ENCODE measurements at places on chromosomes 3 and 15.
A peak's percentile ranks its signal among the peaks of the same experiment; 100 is the strongest.

GRCh38 chr3:42652611-42653302 is 740 bp upstream of the ZBTB47 start:
- peak; percentile 32 for DNase-seq

- DNase-seq: no peak
Observed at GRCh38 chr15:45087513-45087912, 26.5 kb downstream of the DUOX2 start.

- DNase-seq: no peak
Observed at GRCh38 chr3:143821862-143822261, 26.4 kb downstream of the SLC9A9 start.

- no peak for DNase-seq
Observed at GRCh38 chr15:98123297-98123696, 162.8 kb downstream of the ARRDC4 start.

DNA sequence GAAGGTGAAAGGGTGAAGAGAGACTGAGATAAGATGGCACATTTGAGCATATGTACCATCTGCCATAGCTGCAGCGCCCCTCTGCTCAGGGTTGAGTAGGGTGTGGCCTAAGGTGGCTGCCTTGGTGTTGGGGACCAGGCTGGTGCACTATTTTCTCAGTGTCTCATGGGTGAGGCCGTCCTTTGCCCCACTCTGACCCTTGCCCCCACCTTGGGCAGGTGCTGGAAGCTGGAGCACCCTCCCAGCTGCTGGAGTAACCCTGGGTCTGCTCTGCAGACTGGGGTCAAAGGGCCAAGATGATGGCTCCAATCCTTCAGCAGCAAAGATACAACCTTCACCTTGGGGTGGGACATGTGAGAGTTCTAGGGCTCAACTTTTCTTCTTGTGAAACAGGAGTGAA is 69.2 kb downstream of the DAPK2 start:
- no peak for DNase-seq

DNA sequence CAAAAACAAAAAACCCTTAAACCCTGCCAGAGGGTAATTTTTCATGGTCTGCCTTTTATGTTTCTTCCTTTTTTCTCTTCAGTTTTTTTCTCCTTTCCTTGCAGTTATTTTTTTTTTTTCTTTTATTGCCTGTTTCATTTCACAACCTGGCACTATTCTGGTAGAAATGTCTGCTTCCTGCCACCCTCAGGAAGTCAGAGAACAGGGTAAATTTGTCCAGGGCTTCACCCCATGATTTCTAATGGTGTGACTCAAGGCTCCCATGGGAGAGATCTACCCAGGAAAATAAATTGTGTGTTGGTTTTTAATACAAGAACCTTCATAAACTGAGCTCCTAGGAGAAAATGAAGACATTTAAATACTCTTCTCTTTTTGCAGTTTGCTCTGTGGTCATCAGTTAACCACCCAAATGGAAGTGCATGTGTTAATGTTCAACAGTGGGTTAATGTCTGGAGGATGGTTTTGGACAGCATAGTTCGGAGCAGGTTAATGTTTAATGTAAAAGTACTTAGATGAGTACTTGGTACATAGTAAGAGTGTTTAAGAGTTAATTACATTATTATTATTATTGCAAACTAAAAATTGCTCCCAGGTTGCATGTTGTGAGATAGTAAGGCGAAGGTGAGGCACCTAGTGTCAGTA is 45.9 kb downstream of the CGNL1 start:
- DNase-seq: no peak

DNA sequence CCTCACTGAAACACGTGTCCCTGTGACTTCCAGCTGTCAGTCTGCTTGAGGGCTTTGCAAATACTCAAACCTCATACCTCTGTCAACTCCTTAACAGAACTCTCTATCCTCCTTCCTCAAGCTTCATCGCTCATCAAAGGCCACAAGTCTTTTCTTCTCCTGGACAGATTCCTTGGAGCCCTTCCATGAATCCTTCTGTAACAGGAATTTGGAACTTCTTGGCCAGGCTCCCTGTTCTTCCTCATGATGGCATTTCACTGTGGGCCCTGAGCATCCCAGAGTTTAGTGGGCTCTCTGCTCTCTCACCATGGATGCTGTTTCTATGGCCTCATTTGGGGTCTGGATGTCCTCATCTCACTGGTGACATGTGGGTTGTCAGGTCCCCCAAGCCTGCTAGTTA is 105.0 kb upstream of the TLE3 start:
- no peak for DNase-seq

DNA sequence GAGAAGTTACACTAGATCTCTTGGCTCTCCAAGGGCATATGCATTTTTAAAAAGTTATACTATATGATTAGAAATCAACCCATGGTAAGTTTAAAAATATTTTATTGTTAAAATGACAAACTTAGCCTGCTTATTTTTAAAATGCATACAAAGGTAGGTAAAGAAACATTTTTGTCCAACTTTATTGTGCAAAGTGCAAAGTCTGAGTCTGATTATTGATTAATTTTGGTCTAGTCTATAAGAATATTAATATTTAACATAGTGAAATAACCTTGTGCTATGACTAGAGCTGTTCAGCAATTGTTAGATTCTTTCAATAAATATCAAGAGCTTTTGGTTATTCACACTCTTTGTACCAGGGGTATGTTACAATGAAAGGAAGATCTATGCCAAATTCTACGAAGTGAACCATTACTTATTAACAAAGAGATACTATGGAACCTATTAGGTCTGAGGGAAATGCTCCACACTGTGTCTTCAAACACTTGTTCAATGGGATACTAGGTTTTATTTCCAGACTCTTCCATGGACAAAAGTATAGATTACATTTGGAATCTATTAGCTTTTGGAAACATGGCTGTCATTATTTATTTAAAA is 70.4 kb downstream of the DIPK2A start:
- no peak for DNase-seq

- DNase-seq: no peak
Observed at GRCh38 chr3:100081311-100081710, 33.0 kb downstream of the FILIP1L start.

DNA sequence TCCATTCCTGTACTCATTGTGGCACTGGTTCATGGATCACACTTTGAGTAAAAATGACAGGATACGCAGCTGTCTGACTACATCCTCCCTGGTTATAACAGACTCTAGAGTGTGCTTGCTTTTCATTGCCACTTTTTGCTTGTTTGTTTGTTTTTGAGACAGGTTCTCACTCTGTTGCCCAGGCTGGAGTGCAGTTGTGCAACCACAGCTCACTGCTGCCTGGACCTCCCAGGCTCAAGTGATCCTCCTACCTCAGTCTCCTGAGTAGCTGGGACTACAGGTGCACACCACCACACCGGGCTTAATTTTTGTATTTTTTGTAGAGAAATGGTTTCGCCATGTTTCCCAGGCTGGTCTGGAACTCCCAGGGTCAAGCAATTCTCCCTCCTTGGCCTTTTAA is 89.3 kb upstream of the ROBO2 start:
- DNase-seq: no peak

- no peak for DNase-seq
Observed at GRCh38 chr3:2701471-2701870, 408.7 kb downstream of the IL5RA start.

GRCh38 chr3:129144786-129145185 is 16.1 kb downstream of the ISY1 start:
- DNase-seq: no peak

DNA sequence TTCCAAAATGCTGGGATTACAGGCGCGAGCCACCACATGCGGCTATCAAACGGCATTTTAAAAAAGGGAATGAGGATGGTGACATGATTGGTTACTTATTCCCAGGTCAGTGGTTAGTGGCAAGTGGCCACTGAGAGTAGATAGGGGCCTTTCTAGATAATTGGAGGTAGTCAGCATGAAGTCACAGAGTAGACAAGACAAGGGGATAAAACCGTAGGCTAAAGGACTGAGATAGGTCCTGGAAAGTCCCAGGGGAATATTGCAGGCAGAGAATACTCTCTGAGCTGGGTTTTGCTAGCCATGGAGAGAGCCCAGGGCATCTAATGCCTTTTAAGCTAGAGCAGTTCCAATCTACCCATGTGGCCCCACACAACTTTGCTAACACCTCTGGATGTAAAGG is 52.2 kb downstream of the KCNAB1 start:
- no peak for DNase-seq

- no peak for DNase-seq
Observed at GRCh38 chr3:170640737-170641171, 54.9 kb upstream of the SLC7A14 start.

- no peak for DNase-seq
Observed at GRCh38 chr3:171809611-171809860, 747 bp downstream of the PLD1 start.

- no peak for DNase-seq
Observed at GRCh38 chr3:114447545-114447944, 153.7 kb downstream of the TIGIT start.

DNA sequence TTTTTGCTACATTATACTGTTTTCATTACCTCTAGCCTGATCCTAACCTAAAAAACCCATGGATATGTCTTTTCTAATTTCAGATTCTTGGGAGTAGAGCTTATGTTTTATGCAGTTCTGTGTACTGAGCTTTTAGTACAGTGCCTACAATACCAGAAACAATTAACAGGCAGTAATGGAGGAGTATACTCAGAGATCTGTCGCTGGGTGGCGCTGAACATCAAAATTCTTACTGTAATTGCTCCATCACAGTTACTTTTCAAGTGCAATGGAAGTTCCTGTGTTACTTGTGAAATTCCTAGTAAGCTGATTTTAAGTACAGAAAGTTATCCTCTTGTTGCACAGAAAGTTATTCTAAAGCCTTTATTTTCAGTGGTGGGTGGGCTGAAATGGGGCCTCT is 66.9 kb downstream of the RNF13 start:
- DNase-seq: peak; percentile 29

GRCh38 chr3:89419647-89420241 is 312.3 kb downstream of the EPHA3 start:
- no peak for DNase-seq

DNA sequence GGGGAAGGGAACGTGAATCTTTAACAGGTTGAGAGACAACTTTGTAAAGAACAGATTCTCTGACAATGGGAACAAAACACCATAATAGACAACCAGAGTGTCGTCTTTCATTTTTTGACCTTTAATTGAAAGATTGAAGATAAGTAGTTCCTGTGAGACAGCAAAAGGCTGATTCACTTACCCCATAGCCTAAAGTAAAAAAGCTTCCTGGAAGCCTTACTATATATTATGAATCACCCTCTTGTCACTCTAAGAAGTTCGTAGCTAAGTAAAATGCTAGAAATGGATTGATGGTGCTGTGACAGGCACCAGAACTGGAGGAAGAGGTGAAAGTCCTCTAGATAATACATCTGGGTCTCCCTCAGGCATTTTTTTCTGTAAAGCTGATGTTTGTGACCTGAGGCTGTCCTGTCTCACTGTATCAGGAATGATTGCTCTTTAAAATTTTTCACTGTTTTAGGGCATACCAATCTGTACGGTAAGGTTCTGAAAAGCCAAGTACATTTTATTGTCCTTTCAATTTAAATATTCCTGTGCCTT is 824.6 kb upstream of the SEMA6D start:
- no peak for DNase-seq

GRCh38 chr15:55360256-55360655 is 41.2 kb downstream of the PIGB start:
- no peak for DNase-seq

- DNase-seq: no peak
Observed at GRCh38 chr15:55527150-55527549, 19.1 kb upstream of the DNAAF4 start.

- DNase-seq: no peak
Observed at GRCh38 chr3:5010706-5011554, 31.7 kb downstream of the BHLHE40 start.

DNA sequence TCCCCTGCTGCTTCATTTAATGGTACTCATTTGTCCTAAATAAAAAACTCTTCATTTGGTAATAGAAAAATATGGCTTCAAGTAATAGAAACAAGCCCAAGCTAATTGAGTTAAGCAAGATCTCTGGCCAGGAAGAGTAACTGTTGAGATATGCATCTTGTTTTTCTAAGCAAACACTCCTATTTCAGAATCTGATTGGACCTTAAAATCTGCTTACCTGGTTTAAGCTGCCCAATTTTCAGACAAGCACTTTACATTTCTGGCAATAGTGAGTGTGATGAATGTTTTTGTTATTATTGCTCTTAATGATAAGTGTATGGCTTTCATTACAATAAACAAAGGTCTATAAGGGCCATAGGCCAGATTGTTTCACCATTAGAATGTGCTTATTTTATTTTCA is 86.2 kb downstream of the CMSS1 start:
- no peak for DNase-seq

DNA sequence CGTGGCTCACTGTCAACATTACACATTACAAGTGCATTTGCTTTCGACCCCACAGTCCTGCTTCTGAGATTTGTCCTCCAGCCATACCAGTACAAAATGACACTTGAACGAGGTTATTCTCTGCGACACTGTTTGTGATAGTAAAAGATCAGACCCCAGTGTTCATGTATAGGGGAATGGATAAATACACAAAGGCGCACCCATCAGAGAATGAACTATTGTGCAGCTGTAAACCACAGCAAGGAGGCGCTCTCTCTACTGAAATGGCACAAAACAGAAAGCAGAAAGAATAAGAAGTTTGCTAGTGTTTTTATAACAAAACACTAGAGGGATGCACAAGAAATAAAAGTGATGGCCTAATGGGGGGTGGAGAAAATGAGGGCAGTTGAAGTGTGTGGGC is 4.9 kb upstream of the CHSY1 start:
- DNase-seq: no peak

GRCh38 chr3:29065211-29065785 is 215.6 kb upstream of the RBMS3 start:
- DNase-seq: peak; percentile 75

- DNase-seq: no peak
Observed at GRCh38 chr15:75578173-75578947, 755 bp downstream of the PTPN9 start.

DNA sequence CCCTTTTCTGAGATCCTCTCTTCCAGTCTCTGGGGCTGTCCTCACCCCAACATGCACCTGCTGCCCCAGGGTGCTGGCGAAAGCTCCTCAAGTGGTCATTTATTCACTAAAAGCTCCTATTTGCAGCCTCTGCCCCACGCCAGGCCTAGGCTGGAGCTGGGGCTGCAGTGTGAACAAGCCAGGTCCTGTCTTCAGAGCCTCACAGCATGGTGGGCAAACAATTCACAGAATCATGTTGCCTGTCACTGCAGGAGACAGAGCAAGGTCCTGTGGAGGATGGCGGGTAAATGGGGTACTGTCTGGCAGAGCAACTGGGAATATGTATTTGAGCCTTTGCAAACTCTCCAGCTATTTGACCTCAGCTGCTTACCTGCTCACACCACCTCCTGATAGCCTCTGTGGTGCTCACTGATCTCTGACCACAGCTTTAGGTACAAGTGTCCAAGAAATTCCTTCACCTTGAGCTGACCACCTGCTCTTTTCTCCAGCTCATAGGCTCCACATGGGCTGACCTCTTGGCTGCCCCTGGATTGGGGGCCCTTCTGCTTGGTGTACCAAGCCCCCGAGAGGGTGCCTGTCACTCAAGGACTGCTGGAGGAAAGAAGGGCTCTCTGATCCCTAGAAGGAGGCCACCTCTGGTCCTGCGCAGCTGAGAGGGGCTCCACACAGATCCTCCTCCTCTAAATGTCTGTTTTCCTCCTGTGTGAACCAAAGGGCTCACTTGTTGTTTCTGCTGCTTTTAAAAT is 35.6 kb downstream of the AMOTL2 start:
- DNase-seq: no peak

Measured in dermis microvascular lymphatic vessel endothelial cell (primary cell).